ENCODE measurements at places on chromosomes 6 and 20.
A peak's percentile ranks its signal among the peaks of the same experiment; 100 is the strongest.

DNA sequence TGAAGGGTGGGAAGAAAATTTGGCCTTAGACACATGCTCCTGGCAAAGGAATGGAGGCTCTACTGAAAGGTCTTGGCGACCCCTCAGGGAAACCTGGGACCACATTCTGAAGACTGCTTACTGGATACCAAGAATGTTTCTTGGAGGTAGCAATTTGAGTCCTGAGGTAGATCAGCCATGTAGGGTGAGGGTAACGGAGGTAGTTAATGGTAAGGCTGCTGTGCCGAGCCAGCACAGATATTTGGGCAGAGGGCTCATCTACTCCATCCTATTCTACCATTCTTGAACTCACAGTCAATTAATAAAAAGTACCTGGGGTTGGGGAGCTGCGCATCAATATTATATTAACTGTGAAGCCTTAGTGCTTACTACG lies 401 bp upstream of the PHF3 start:
- DNase-seq, result no peak

- no peak for DNase-seq
These were observed 37.6 kb upstream of the CST7 start for GRCh38 chr20:24911461-24911860.

GRCh38 chr6:143745166-143746133 lies 67.7 kb downstream of the PHACTR2 start:
- DNase-seq, result peak; percentile 33

- no peak for DNase-seq
These were observed 7.4 kb downstream of the CYP39A1 start for GRCh38 chr6:46645265-46645664.

DNA sequence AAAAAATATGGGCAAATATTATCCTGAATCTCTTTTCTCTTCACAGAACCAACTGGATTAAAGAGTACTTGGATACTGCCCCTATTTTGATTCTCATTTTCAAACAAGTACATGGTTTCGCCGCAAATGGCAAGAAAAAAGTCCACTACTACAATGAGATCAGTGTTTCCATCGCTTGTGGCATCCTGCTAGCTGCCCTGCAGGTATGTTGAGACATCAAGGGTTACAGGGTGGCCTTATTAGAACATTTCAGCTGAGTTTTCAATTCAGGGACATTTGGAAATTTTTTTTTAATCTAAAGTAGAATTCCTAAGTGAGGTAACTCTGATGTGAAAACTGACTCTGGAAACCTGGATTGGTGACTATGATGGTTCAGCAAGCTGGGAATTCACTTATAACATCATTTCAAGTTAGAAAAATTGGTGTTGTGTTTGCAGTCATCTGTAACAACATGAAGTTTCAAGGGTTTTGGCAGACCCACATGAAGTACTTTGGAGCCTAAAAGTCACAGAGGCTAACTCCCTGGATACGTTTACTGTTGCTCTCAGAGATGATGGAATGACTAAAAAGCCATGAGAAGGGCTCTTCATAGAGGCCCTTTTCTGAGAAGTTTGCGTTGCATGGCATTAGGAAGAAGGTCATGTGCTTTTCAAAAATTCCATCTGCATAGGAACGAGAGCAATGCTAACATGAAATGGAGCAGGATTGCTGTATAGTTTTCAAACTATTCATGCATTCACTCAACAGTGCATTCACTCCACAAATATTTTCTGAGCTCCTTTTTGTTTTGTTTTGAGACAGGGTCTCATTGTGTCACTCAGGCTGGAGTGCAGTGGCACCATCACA lies 25.5 kb downstream of the IYD start:
- no peak for DNase-seq

DNA sequence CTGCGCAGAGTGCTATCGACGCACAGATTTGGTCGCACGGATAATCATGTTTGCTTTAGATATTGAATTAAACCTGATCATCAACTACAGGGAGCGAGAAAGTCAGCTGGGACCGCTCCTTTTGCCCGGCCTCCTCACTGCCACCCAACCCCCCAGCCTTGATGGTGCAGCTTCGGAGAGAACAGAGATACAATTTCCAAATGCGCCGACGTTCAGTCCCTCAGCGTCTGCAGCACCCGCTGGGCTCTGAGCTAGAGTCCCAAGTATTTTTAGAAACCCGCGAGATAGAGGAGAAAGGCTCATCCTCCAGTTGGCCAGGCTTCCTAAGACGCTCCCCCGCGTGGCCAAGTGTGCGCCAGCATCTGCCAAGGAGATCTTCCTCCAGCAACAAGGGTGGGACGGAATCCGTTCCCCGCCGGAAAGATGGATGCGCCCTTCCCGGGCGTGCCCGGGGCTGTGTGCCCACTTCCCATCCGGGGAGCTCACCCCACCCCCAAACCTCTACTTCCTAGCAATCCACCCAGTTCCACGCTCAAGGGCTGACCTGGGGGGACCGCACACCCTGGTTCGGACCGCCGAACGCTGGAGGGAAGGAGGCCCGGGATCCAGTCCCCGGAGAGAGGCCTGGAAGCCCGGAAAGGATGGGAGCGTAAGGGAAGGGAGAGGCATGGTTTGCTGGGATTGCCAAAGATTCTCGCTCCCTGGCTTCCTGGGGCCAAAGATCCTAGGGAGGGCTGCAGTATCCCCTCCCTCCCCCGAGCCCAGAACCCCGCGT lies 4.1 kb downstream of the NKX2-2 start:
- DNase-seq, result peak; percentile 68

DNA sequence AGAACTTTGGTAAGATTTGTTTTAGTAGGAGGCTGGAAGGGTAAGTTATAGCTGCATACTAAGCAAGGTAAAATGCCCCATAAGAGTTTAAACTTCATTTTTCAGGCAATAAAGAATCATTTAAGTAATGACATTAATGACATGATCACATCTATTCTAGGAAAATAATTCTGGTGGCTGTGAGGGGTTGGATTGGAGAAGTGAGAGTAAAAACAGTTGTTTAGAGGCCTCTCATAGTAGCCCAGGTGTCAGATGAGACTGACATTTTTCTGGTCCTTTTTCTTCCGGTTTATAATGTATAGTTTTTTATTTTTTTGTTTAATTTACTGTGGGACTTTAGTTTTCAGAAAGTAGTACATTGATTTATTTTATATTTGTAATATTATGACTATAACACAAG lies 40.8 kb downstream of the ITCH start:
- no peak for DNase-seq

GRCh38 chr6:128365520-128366160 lies 154.8 kb downstream of the PTPRK start:
- no peak for DNase-seq

DNA sequence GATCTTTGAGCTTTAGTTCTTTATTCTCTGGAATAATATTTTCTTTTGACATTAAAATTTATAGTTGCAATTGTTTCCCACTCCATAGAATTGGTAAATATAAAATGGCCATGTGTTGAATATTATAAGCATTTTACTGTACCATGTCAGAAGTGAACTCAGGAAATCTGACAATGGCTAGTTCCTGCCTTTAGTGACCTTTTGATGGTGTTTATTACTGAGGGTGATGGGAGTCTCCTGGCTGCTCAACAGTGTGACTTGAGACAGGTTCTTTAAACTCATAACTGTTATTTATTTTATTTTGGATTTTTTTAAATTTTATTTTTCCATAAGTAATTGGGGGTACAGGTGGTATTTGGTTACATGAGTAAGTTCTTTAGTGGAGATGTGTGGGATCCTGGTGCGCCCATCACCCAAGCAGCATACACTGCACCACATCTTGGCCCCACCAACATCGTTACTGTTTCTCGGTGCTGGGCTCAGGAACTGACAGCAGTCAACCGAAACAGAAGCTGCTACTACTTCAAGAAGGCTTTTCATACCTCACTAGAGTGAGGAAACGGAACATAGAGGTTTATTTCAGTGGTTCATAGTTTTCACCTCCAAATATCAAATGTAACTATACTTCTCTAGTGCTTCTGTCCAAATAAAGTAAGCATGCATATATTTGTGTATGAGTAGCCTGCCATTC lies 90.4 kb downstream of the PLEKHG1 start:
- DNase-seq, result no peak

- no peak for DNase-seq
These were observed 451.7 kb downstream of the GRIK2 start for GRCh38 chr6:101845172-101845571.

GRCh38 chr6:37024656-37025337 lies 19.3 kb downstream of the FGD2 start:
- no peak for DNase-seq

DNA sequence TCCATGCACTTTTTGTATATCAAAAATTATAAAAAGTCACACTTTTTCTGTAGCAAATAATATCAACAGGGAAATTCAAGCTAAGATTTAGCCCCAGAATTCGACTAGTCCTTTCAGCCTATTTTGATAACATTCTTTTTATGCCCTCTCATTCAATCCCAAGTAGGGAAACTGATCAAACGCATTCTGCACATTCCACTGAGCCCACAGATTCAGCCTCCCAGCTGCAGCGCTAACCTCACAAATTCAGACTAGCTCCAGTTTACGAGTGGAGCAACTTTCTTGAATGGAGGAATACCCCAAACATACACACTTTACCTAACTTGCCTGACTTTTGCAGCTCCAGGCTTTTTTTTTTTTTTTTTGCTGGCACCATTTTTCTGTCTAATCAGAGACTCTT lies 70.3 kb upstream of the HEY2 start:
- no peak for DNase-seq

DNA sequence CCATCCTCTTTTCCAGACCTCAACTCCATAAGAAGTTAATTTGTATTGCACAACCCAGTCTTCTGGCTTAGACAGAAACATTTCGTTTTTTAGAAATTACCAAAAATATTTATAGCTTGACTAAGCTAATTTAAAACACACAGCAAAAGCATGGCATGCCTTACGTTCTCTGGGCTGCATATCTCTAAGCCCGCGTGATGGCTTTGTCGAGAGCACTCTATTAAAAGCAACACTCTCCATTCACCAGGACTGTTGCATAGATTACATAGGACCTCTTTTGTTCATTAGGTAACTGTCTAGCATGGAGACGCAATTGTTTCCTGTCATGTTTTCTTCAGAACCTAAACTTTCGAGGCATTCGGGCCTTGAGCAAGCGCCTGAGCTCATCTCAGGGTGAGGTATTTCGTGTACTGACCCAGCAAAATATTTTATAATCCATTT lies 104.5 kb downstream of the IBTK start:
- no peak for DNase-seq

DNA sequence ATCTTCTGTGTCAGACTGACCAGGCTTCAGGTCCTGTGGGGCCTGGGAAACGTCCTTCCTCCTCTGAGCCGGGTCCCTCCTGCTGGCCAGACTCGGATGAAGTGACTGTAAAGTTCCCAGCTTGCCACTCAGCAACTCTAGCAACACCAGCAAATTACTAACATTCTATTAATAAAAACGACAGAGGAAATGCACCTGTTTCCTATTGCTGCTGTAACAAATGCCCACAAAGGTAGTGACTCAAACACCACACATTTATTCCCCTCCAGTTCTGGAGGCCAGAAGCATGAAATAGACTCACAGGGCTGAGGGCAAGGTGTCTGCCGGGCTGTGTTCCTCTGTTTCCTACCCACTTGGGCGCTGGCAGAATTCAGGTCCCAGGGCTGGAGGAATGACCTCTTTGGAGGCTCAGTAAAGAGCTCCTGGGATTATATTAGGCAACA lies 48.8 kb downstream of the CTCFL start:
- no peak for DNase-seq

DNA sequence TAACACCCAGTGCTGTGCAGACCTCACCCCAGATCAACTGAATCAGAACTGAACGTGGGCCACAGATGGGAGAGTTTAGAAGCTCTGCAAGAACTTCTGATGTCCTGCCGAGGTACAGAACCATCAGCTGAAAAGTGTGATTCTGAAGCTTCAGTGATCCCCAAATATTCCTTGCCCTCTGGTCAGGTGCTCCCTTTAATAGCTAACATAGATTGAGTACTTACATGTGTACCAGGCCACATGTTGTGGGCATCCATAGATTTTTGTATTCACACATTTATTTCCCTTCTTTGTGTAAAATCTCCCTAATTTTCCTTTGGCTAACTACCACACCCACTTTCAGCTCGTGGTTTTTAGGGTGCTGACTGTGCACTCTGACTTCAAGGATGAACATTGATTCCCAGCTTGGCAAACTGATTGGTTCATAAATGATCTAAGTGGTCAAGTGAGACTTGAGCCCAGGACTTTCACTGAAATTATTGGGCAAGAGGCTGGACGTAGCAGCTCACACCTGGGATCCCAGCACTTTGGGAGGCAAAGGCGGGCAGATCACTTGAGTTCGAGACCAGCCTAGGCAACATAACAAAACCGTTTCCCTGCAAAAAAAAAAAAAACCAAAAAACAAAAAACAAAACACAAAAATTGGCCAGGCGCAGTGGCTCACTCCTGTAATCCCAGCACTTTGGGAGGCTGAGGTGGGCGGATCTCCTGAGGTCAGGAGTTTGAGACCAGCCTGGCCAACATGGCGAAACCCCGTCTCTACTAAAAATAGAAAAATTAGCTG lies 162.2 kb downstream of the BCAS1 start:
- no peak for DNase-seq

DNA sequence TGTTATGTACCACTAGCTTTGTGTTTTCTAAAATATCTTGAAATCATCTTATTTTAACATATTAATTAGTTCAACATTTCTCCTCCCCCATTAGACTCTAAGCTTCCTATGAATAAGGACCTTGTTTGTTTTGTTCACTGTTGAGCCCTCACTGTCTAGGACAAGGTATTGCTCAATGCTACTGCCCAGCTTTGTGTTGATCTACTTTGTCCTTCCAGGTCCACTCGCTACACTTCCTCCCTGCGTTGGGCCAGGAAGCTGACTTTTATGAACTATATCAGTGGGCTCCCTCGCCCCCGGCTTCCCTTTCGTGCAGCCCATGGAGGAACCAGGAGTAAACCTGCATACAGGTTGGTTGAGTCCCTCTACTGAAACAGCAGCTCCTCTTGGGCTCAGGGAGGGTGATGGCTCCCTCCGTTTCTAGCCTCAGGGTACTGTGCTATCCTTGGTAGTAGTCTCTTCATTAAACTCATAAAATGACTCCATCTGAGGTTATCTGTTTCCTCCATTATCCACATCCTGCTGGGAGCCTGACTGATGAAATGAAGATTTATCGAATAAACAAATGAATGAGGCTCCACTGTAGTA lies 272.5 kb downstream of the CLIC5 start:
- DNase-seq, result no peak

All from globus pallidus (tissue), 1 donor.